Fibroblast of lung (primary cell): ENCODE measurements at places on chromosomes 5 and 9.

- DNase-seq = peak; percentile 60
Measured at GRCh38 chr5:141560151-141560550, 58.6 kb downstream of the DIAPH1 start.

- DNase-seq = no peak
Measured at GRCh38 chr9:38421498-38422211, 2.6 kb downstream of the IGFBPL1 start.

GRCh38 chr9:82555431-82556051, 507.4 kb downstream of the RASEF start:
- no peak for DNase-seq

DNA sequence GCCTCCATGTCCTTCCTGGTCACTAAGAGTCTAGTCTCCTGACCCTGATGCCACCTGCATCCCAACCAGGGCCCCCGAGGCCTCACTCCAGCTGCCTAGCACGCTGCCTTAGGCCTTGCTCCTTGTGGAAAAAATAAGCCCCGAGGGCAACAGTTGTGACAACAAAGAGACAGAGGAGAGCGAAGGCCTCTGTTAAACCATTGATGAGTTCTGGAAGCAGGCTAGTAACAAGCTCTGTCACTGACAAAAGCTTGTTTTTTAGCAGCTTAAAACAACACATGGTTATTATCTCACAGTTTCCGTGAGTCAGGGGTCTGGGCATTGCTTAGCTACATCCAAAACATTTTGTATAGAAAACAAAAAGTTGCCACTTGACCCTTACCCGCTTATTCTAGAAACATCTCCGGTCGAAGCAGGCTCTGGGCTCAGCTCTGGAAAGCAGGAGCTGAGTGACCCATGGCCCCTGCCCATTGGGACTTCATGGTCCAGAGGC, 48.2 kb upstream of the TBC1D2 start:
- DNase-seq = no peak

- DNase-seq = no peak
Measured at GRCh38 chr5:151509231-151509630, 61.8 kb downstream of the SLC36A1 start.

- DNase-seq = peak; percentile 84
Measured at GRCh38 chr5:71782771-71783770, 64.0 kb downstream of the CARTPT start.

DNA sequence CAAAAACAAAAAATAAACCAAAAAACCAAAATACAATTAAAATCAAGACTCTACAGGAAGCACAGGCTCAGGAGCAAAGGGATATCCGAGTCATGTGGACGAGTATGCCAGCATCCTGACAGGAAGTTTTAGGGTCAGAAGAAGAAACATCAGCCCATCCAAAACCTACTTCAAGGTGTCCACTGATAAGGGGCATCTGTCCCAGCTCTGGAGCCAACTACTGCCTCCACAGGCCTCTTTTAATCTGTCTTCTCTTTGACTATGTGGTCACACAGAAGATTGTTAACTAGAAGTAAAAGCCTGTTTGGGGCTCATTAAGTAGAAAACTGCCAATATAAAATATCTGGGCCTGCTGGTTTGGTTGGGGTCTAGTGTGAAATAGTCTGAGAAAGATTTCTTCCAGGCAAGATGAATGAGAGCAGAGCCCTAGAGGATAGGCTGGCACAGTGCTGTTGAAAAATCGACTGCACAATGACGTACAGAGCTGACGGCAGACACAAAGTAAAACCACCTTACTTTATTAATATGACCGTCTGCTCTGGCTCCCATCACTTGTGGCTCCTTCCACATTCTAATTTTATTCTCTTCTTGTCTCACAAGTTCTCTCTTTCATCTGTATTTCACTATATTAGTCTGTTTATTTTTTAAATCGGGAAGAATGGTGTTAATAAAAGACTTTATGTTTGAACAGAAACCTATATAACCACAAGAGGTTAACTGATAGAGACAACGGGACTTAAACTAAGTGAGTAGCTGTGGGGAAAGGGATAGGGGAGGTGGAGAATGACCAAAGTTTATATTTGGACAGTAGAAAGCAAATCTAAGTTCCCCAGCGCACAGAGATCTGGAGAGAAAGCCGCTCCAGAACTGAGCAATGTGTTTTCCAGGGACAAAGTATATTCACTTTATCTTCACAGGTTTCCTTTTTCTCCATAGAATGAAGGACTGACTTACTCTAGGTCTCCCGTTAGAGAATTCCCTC, 22.9 kb upstream of the MSH3 start:
- DNase-seq = no peak

- DNase-seq = no peak
Measured at GRCh38 chr9:130243882-130244170, 21.7 kb upstream of the HMCN2 start.

DNA sequence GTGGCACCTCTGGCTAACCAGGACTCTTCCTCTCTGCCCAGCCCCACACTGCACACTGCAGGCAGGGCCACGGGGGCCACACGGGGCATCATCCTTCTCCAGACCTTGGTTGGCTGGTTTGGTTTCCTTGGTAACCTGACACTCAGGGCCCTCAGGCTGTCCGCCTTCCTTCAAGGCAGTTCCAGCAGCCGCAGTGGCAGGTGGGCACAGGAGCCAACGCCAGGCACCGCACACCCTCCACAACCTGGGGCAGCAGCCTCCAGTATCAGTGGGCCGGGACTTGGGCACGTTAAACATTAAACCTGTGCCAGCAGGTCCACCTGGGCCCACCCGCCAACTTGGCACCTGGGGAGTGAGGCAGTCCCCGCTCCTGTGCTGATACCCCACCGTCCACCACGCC, 1.9 kb downstream of the NPDC1 start:
- DNase-seq = no peak

GRCh38 chr9:79759460-79759859, 187.7 kb downstream of the TLE4 start:
- DNase-seq = peak; percentile 42

GRCh38 chr9:131738293-131739132, 1.4 kb downstream of the RAPGEF1 start:
- DNase-seq = no peak

DNA sequence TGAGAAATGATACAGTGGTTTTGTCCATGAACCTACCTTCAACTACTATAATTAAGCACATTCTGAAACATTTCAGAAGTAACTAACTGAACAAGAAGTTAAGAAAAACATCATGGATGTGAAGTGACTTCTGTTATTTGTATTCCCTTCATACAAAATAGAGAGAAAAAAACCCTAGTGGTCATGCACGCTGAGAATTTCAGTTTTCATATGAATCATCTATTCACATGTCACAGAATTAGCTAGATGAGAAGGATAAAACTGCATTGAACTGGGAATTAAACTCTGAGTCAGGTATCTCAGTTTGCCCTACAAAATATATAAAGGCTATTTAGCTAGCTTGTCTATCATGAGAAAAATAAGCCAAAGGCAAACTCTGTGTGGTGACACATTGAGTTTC, 451.8 kb upstream of the FTMT start:
- DNase-seq = no peak

DNA sequence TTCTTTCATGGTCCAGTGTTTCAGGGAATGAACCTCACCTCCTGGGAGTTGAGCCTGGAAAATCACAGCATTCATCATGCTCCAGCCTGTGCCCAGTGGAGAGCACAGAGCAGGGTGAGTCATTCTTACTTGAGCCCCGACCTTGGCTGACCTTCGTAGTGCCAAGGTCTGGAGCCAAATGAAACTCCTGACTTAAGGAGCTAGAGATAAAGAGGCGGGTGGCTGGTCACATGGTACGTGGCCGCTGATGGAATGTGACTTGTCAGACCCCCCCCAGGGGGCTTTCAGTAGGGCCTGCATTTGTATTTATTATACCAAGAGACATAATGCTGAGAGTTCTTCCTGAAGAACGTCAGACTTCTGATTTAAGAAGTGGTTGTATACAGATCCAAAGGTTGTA, 15.0 kb upstream of the PIP5K1B start:
- peak; percentile 28 for DNase-seq

DNA sequence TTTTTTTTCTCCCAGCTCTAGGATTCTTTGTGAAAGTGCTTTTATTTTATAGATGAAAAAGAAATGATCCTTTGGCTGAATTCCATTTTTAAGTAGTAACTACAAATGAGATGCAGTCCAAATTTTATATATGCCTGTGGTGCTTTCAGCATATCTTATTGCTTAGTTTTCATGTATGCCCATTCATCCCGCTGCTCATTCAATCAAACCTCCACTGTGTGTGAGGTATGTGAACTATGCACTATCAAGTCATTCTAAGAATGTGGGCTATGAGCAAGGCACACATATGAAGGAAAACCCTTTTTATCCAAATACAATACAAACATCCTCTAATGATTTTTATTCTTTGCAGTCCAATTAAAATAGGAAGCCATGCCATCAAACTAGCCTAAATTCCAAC, 1069.1 kb upstream of the DMAC1 start:
- DNase-seq = peak; percentile 79

DNA sequence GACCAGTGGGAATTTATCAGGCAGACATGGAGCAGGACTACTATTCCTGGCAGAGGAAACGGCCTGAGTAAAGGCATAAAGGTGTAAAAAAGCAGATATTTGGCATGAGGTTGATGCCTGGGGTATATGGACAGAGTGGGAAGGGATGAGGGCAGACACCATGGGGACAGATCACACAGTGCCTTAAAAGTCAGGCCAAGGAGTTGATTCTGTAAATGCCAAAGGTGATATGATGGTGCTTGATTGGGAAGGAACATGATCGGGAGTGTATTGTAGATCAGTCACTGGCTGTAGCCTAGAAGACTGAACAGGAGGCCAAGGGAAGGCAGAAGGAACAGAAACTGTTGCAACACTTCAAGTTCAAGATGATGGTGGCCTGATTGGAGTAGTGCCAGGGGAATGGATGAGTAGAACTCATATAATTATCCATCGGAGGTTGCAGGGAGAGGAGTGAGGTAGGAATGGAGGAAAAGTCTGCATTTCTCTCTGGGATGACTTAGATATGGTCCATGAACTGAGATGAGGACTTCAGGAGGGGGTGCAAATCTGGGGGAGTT, 594.3 kb upstream of the KLF4 start:
- DNase-seq = no peak

GRCh38 chr9:76876098-76876497, 29.8 kb downstream of the PRUNE2 start:
- peak; percentile 46 for DNase-seq

DNA sequence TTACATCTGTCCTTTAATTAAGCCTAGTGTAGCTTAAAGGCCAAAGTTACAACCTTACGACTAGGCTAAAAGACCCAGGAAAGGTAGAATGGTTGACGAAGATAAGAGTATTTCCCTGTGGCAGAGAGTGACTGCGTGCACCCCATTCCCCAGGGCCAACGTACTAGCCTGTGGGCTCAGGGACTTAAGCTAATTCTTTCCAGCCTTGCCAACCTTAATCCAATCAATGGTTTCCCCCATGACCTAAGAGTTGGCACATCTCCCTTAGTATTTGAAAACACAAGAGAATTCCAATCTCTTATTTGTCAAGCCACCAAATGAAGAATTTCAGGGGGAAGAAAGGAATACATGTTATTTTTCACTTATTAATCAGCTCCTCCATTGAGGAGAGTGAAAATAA, 16.0 kb downstream of the CTNND2 start:
- no peak for DNase-seq

- no peak for DNase-seq
Measured at GRCh38 chr9:82539856-82540579, 522.9 kb downstream of the RASEF start.
